Activated T-helper 1 cell treated with Interleukin-2 at 50 U/mL for 16 hours (primary cell): ENCODE measurements at places on chromosomes 12 and 14.

DNA sequence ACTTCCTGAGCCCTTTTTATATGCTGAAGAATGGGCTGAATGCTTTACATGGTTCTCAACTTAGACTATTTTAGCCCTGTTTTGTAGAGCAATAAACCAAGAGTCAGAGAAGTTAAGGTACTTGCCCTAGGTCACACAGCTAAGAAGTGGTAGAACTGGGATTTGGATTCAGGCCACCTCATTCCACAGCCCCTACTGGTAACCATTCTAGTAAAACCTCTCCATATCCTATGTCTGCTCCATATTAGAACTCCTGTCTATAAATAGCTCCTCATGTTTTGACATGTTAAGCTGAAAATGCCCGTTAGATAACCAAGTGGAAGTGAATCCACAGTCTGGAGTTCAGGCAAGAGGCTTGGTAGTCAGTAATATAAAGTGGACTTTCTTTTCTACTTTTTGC lies 111.6 kb downstream of the HECTD4 start:
- no peak for DNase-seq

GRCh38 chr14:52836063-52836462 lies 44.7 kb upstream of the GNPNAT1 start:
- DNase-seq = no peak

GRCh38 chr14:72921396-72921795 lies 4.9 kb upstream of the DCAF4 start:
- DNase-seq = no peak

- no peak for DNase-seq
These were observed 498.0 kb downstream of the FLRT2 start for GRCh38 chr14:86027990-86028389.

DNA sequence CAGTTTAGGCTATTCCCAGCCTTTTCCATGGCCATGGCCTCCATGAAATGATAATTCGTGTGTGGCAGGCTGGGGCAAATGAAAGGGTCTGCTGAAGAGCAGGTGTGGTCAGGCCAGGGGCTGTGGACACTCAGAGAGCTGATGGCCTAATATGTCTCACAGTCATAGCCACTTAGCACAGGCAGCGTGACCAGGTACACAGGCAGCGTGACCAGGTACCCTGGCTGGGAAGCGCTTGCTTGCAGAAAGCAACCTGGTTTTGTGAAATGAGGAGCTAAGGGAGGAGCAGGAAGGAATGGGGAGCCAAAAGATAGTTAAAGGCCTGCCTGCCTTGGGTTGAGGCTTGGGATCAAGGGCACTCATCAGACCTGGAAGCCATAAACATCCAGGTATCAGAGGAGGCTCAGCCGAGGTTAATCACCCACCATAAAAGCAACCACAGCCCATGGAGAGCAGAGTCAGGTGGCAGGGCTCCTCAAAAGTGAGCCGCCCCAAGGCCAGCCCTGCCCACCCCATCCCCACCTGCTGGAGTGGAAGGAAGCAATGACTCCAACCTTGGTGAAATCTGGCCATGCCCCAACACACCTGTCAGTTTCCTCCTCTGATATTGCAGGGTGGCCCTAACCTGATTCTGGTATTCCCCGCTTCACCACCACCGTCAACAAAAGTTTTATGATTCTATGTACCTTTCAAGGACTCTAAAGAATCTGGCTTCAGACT lies 8.0 kb upstream of the KRT8 start:
- DNase-seq = no peak

- DNase-seq = no peak
These were observed 23.2 kb upstream of the RAP1B start for GRCh38 chr12:68587448-68587873.

GRCh38 chr14:74552623-74553022 lies 59.1 kb downstream of the ISCA2 start:
- no peak for DNase-seq

GRCh38 chr12:10726945-10727344 lies 3.8 kb upstream of the YBX3 start:
- DNase-seq = no peak

- no peak for DNase-seq
These were observed 7.3 kb downstream of the STXBP6 start for GRCh38 chr14:25042362-25043299.

DNA sequence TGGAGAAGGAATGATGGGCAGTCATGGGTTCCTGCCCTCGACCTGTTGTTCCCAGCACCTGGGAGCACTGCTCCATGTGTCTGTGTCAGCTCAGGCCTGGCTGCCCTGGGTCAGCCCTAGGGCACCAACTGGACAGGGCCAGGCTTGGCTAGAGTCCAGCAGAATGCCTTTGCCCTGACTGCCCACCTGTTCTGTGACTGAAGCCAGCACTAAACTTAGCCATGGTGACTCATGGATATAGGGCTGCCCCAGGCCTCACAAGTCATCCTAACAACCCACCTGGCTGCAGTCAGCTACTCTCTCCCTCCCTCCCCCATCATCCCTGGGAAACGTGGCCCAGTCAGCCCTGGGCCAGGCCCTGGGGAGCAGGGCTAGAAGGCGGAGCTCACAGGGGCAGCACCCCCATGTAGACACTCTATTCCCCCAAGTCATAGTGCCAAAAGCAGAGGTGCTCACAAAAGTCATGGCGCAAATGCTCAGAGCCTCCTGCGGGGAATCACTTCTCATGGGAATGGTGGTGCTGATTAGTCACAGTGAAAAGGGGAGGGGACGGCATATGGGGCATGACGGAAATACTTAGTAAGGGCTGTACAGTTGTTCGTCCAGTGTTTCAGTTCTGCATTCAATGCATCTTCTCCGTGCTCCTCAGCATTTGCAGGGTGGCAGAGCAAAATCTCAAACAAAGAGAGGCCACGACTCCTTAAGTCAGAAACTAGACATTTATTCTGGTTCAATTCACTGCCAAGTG lies 52.0 kb upstream of the NTF3 start:
- no peak for DNase-seq

DNA sequence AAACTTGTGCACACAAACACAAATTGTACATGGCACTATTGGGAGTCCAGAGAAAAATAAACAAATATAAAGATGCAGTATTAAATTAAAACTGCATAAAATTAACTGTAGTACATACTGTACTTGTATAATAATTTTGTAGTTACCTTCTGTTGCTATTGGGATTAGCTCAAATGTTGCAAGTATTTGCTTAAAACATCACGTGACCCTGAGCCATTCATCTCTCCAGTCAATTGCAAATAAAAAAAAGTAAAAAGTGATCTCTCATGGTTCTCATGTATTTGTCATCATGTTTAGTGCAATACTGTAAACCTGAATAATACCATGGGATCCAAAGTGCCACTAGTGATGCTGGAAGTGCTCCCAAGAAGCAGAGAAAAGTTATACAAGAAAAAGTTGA lies 88.1 kb upstream of the NAV3 start:
- DNase-seq = no peak

DNA sequence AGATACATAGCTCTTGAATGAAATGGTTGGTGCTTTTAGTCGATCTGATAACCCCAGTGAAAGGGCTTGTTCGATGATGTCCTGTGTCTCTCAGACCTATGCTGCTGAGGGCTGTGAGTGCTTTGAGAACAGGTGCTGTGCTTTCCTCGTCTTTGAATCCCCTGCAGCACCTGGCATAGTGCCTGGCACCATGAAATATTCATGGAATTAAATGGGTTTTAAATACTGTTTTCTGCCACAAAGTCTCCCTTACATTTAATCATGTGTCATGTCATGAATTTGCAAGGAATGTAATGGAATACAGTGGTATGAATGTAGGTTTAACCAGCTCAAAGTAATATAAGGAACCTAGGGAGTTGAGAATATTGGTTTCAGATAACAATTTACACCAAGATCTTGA lies 220.5 kb upstream of the PRICKLE1 start:
- DNase-seq = no peak

DNA sequence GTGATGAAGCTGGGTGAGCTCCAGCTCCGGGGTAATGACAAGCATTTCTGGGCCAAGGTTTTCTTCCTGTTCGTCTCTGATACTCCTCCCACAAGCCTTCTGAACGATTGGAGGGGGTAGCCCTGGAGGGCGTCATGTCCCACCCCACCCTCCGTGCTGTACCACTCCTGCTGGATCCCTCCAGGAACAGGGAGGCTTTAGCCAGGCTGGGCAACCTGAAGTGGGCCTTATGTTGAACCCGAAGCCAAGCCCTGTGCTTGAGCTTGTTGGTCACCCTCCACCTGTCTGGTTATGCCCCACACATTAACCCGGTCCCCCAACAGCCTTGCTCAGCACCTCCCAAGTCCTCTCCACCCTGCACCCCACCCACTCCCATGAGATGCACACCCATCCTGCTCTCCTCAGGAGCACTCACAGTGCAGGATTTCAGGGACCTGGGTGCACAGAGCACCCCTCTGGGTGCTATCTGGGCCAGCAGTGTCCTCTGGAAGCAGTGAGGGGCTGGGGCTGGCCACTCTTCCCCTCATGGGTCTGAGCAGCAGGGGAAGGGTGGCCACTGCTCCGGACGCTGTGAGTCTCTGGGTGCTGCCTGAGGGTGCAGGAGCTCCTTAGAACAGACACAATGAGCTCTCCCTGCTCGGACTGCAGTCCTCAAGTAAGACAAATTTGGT lies 6.8 kb upstream of the KRT83 start:
- no peak for DNase-seq

GRCh38 chr12:41365653-41366171 lies 177.6 kb downstream of the PDZRN4 start:
- DNase-seq = no peak

DNA sequence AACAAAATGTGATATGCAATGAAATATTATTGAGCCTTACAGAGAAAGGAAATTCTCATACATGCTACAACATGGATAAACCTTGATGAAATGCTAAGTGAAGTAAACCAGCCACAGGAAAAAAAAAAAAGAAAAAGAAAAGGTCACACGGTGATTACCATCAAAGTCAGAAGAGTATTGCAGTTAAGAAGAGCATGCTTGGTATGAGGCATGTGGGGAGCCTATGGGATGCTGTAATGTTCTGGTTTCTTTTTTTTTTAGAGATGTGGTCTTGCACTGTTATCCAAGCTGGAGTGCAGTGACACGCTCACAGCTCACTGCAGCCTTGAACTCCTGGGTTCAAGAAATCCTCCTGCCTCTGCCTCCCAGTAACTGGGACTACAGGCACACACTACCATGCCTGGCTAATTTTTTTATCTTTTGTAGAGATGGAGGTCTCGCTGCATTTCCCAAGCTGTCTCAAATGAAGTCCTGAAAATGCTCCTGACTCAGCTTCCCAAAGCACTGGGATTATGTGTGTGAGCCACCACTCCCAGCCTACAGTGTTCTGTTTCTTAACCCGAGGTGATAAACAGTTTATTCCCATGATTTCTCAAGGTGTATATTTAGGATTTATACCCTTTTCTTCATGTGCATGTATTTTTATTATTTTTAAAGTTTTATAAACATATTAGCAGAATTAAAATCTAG lies 96.2 kb downstream of the SEC23A start:
- DNase-seq = no peak

GRCh38 chr12:103848917-103849491 lies 8.0 kb upstream of the NT5DC3 start:
- DNase-seq = no peak

DNA sequence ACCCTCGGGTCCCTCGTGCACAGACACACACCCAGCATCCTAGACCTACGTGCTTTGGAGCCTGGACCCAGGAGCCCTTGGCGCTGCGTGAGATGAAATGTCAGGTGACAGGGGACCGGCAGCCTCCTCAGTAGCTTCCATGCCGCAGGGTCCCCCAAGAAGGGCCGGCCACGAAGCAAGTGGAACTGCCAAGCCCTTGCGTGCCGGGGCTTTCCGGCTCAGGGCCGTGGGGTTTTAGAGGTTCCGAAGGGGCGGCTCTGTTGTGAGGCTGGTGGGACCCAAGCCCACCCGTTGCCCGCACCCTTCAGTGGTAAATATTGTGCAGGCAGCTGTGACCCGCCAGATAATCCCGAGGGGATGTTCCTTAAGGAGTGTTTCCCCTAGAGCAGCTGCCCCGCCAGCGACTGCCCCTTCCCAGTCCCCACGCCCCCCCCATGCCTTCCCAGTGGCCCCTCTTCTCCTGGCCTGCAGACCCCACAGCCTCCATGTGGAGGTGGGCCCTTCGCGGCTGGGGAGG lies 133.7 kb downstream of the ADGRD1 start:
- no peak for DNase-seq

- no peak for DNase-seq
These were observed 20.9 kb upstream of the GPRC5A start for GRCh38 chr12:12870465-12870864.

DNA sequence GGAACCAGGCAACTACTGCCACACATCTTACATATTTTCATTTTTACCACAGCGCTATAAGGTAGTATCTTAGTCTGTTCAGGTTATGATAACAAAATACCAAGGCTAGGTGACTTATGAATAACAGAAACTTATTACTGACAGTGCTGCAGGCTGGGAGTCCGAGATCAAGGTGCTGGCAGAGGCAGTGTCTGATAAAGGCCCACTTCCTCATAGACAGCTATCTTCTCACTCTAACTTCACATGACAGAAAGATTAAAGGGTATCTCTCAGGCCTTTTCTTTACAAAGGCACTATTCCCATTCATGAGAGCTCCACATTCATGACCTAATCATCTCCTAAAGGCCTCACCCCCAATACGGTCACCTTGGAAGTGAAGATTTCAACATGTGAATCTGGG lies 59.8 kb upstream of the MDM1 start:
- no peak for DNase-seq

DNA sequence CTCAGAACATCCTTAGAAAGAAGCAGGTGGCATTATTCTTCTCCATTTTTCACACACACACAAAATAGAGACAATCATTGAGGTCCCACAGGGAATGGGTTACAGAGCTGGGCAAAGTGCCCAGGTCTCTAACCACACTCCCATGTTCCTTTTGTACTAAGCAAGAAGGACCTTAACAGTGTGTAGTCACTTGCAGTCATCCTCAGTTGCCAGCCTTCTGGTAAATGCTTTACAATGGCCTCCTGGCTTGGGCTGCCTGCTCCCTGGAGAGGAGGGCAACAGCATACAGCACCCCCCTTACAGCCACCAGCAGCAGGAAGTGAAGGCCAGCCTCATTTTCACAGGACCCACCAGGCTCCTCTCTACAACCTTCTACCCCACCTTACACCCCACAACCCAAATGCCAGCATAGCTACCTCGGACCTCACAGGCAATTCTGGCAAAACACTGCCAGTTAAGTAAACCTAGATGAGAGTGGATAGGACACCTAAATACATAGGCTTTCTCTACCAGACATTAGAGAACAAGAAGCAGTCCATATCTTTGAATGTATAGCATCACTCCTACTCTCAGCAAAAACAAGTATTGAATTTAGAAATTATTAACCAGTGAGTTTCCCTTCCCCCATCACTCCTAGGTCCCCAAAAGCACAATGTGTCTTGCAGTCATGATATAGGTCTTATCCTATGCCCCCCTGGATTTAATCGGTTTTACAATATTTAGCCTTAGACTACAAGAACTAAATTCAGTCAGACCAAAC lies 88.1 kb downstream of the PPP2R5E start:
- no peak for DNase-seq

GRCh38 chr14:59325906-59326305 lies 137.4 kb downstream of the DAAM1 start:
- DNase-seq = no peak
